CD4-positive, alpha-beta T cell treated with Interferon gamma for 1 hour (primary cell): ENCODE measurements at places on chromosomes 3 and 15.

GRCh38 chr3:160143482-160143881 lies 81.7 kb upstream of the C3orf80 start:
- no peak for DNase-seq

GRCh38 chr3:5262507-5262906 lies 75.0 kb downstream of the EDEM1 start:
- no peak for DNase-seq

GRCh38 chr15:98760112-98760826 lies 111.9 kb downstream of the IGF1R start:
- no peak for DNase-seq

DNA sequence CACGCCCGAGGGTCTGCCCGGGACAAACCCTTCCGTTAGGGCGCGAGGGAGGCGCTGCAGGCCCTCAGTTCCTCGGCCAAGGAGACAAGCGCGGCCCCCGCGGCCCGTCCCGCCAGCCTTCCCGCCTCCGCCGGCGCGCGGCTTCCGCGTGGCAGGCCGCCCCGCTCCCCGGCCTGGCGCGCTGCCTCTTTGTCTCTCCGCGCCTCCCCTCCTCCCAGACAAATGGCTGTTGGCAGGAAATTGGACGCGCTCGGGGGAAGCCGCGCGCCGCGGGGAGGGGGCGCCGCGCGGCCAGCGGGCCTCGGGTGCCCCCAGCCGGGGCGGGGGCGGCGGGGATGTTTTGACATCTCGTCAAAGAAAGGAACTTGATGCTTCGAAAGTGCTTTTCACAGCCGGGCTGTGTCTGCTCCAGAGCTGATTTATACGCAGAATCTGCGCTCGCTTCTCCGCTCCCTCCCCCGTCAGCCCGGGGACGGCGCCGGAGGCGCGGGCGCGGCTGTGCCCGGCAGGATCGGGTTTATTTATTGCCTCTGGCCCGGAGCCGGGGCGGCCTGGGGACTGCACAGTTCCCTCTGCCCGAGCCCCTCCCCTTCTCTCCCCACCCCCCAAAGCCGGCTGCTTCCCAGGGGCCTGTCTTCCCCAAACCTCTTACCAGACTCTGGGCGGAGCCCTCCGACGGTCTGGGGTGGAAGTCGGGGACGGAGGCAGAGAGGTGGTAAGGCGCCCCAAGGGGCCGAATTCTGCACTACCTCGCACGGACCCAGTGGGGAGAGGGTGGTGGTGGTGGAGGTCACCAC lies 20.7 kb downstream of the SHF start:
- DNase-seq: peak; percentile 87

GRCh38 chr3:138434875-138435772 lies 708 bp downstream of the ESYT3 start:
- no peak for DNase-seq

GRCh38 chr3:79597709-79598108 lies 170.1 kb downstream of the ROBO1 start:
- no peak for DNase-seq

GRCh38 chr3:99568663-99569335 lies 69.6 kb upstream of the COL8A1 start:
- DNase-seq: no peak

- DNase-seq: no peak
Observed at GRCh38 chr15:90895571-90896117, 7.5 kb upstream of the MAN2A2 start.

DNA sequence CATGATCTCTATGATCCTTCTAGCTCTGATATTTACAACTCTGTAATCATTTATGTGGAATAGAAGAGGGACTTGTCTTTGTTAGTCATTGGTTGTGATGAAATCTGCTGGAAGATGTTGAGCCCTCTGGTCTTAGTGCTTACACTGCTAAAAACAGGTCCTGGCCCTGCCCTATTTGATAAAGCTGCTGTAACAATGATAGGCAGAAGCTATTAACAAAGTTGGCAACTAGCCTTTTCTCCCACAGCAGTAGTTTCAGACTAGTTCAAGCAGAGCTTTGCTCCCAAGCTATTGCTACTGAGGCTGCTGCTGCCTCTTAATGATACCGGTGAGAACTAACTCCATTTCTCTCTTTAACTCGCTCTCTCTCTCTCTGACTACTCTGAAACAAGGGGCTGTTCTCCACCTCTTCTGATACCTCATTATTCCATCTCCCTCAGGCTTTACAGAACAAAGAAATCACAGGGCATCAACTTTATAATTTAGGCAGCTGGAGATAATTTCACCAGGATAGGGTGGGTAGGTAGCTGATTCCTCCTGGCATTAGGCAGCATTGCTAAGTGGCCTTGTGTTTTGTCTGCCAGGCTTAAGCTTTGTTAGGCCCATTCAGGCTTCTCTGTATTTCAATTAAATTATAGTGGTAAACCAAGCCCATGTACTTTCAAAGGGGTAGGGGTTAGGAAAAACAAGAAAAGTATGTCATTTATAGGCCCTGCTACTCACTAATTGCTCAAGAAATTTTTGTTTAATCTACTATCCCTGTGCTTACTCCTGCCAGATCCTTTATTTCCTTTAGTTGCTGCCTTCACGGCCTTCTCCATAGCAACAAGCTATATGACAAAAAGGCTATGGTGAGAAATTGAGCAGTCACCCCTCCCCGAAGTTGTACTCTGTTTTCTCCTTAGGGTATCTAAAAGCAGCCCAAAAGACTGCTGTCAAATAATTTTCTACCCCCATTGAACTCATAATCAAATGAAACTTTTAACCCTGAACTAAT lies 139.6 kb downstream of the RBPMS2 start:
- no peak for DNase-seq

- DNase-seq: no peak
Observed at GRCh38 chr3:37444696-37445095, 270.3 kb upstream of the LRRFIP2 start.

- no peak for DNase-seq
Observed at GRCh38 chr15:99668533-99669182, 64.6 kb downstream of the LYSMD4 start.

DNA sequence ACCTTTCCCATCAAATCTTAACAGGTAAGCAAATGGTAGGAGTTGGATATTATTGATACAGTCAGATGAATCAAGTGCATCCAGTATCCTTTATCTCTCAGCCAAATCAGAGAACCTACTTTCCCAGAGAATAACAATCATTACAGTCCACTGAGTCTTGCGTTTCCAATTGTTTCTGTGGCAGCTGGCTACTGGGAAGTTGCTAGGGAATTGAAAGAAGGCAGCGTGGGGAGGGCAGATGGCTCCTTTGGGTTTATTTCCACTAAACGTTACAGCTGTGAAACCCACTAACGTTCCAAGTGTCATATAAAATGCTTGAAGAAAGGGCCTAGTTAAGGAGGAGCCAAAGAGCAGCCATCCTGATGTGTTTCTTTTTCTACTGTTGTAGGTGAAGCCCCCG lies 78.4 kb downstream of the WDR72 start:
- no peak for DNase-seq

DNA sequence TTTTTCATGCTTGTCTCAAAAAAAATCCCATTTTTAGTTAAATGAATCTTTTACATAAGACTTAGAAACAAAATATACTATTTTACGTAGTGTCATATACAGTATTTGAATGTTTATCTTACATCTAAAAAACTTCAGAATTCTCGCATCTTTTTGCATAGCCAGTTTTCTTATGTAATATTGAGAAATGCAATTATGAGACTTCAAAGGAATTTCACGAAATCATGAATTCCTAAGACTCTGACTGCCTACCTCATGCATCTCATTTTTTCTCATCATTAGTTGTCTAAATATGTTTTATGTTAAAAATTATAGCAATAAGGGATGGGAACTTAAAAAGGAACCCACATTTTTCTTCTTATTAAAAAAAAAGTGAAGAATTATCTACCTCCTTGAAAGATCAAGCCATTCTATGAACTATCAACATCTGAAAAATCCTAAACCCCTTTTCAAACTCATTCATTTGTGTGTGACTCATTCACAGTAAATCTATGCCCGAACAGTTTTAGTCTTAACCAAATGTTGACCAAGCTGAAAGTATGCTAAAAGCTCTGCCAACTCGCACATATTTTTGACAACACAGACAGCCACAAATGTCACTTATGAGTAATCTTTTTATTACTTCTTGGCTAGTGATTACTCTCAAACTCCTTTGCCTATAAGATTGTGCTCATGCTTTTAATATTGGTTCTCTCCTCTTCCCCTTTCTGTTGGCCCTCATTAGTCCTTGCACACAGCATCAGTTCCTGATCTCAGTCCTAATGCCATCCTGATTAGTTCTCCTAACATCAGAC lies 115.9 kb downstream of the DCLK3 start:
- DNase-seq: no peak

DNA sequence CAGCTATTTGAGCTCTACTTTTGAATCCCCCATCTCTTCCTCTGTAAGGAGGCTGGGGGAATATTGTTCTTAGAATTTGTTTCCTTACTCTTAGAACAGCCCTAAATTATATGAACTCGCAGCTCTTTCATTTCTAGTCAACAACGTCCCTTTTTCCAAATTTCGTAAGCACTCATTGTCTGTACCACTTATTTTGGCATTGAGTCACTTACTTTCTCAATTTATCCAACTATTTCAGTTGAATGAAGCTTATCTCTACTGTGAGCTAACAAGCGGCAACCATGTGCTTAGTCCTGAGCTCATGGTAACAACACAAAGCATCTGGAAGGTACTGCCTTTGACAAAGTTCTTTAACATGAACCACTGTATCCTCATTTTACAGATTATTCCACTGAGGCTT lies 191.1 kb downstream of the GREM1 start:
- DNase-seq: no peak

DNA sequence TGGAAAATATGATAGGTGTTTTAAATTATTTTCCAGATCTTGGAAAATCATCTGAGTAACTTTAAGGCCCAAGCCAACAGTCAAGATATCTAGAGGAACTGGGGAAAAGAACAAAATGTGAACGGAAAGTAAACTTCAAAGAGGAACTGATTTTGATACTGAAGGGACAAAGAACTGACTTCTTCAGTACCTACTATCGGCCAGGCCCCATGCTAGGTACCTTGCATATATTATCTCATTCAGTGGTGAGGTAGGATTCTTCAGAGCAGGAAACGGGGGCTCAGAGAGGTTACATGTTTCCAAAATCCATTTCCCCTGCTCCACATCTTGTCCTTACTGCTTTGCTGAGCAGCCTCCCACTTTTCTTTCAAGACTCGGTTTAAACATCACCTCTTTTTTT lies 9.8 kb upstream of the ZNF710 start:
- DNase-seq: no peak

DNA sequence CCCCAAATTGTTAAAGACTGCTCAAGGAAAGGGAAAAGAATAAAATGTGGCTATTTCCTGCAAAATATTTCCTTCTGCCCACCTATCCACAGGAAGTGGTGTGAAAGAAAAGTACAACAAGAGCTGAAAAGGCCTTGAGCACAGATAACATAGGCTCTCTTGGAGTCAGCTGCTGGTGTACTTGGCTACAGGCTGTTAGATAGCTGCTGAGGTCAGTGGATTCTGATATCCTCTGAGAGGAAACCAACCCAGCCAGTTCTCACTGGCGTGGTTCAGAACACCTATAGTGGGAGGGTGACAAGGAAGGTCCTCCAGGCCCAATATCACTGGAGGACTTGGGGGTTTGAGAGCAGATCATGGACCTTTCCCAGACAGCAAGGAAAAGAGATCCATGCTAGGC lies 124.4 kb upstream of the GAP43 start:
- DNase-seq: no peak

GRCh38 chr3:10855871-10856662 lies 40.0 kb downstream of the SLC6A11 start:
- DNase-seq: no peak

GRCh38 chr15:68187559-68187958 lies 17.6 kb downstream of the CALML4 start:
- no peak for DNase-seq

DNA sequence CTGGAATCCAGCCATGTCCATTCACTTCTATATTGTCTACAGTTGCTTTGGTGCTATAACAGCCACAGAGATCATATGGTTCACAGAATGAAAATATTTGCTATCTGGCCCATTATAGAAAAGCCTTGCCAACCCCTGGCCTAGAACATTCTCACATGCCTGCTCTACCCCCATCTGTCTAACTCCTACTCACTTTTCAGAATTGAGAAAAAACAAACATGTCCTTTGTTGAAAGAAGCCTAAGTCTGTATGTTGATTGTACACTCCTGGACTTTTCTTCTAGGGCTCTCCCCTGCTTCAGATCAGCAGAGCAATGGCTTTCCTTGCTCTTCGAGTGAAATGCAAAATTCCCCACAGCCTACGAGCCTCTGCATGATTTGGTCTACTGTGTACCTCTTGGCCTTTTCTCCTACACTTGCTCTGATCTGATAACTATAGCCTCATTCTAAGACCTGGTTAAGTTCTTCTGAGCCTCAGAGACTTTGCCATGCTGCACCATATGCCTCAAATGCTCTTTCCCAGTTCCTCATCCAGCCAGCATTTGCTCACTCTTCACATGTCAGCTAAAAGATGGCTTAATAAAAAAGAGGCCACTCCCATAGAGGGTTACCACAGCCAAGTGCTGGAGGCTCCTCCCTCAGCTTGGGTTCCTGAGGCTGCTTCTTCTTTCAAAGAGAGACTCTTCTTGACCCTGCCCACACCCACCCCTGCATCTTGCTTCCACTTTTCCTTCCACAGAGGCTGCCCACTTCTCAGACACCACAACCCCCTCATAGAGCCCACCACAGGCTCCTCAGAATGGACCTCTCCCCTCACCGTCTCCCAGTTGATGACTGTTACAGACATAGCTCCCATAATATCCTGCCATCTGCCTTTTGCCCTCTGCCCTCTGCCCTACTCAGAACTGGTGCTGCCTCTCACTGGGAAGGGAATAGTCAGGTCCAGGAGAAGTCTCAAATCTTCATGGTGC lies 22.9 kb upstream of the DCLK3 start:
- peak; percentile 16 for DNase-seq

GRCh38 chr15:99951511-99951910 lies 218.3 kb upstream of the LYSMD4 start:
- DNase-seq: no peak

GRCh38 chr3:142355692-142356091 lies 92.1 kb downstream of the XRN1 start:
- no peak for DNase-seq

GRCh38 chr3:23385327-23385726 lies 182.2 kb downstream of the UBE2E2 start:
- DNase-seq: no peak

GRCh38 chr3:94862703-94863102 lies 799.8 kb downstream of the NSUN3 start:
- no peak for DNase-seq

DNA sequence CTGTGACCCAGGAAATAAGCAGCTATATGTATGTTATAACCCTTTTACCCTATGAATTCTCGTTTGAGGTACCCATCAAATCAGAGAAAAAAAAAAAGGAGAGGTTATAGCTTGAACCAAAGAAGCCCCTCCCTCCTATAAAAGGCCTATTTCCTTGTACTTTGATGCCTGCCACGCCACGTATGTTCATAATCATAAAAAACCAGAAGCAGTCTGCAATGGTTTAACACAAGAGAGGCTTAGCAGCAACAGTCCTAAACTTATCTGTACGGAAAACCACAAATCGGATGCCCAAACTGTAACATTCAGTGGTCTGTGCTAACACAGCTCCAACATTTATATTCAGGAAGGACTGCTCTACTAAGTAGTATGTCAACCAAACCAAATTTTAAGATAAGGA lies 21.2 kb downstream of the CCR8 start:
- no peak for DNase-seq

GRCh38 chr3:30232142-30232541 lies 374.3 kb upstream of the TGFBR2 start:
- DNase-seq: no peak

- no peak for DNase-seq
Observed at GRCh38 chr3:19155375-19155774, 7.1 kb downstream of the KCNH8 start.

GRCh38 chr15:50549326-50549725 lies 2.9 kb upstream of the USP50 start:
- DNase-seq: no peak
